ENCODE measurements at places on chromosomes 2 and 18.

DNA sequence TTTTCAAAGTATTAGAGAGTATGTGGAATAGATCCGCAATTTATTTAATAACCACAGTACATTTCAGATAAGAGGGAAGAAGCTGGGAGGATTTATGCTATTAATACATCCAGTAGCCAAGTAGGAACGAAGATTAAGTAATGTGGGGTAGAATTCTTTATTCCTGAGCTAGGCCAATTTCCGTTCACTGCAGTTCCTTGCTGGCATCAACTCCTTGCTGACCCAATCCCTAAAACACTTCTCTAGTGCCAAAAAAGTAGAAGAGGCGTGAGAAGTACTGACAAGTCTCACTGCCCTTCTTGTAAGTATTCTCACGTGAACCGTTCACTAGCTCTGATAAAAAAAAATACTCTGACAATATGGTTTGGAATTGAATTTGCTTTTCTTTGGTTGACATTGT is 211.4 kb downstream of the EPHA4 start:
- no peak for DNase-seq

DNA sequence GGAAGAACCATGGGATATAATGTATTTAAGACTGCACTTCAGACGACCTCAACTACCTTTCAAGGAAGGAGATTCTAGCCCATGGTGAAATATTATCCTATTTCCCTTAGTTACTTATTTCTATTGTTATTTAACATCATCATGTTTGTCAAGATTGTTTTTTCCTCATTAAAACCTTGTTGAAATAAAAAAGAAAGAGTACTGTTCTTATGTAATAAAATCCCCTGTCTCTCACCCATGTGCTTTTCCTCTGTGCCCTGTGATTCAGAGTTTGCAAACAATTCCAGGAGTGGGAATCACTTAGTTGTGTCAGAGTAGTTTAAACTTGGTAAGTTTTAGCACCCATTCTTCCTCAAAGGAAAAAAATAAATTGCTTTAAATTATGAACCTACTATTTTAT is 43.6 kb downstream of the ERBB4 start:
- no peak for DNase-seq

- peak; percentile 18 for DNase-seq
Measured at GRCh38 chr2:219078126-219078525, 17.4 kb upstream of the IHH start.

DNA sequence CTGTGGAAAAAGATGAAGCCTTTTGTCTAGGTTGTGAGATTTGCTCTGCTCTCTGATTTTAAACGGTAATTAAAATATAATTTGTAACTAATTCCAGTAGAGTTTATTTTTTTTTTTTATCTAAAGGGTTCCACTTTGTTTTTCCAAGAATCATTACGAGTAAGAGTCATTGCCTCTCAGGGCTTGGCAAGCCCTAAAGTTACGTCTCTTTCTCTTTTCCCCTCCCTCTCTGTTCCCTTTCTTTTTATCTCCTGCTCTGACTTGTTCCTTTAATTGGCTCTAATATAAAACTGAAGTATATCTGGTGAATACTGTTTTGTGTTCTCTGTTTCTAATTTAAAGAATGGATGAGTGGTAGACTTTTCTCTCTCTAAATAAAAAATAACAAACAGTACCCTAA is 75.8 kb downstream of the CALCRL start:
- no peak for DNase-seq

DNA sequence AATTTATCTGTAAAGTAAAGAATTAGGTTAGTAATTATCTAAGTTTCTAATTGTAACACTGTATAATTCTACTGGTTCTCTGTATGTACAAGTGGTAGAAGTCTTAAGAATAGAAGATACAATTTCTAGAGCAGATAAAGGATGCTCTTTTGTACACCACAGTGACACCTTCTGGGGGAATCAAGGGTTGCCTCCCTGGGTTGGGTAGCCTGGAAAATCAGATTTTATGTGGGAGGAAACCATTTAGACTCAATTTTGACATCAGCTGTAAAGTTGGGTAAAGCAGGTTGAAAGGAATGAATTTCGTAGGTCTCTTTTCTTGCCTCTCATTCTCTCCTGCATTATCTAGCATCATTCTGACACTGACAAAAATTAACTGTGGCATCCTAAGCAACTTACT is 354.8 kb downstream of the DCC start:
- DNase-seq: no peak

- no peak for DNase-seq
Measured at GRCh38 chr18:46462523-46462922, 194.5 kb downstream of the LOXHD1 start.

GRCh38 chr18:48052842-48053241 is 122.4 kb upstream of the SMAD2 start:
- no peak for DNase-seq

DNA sequence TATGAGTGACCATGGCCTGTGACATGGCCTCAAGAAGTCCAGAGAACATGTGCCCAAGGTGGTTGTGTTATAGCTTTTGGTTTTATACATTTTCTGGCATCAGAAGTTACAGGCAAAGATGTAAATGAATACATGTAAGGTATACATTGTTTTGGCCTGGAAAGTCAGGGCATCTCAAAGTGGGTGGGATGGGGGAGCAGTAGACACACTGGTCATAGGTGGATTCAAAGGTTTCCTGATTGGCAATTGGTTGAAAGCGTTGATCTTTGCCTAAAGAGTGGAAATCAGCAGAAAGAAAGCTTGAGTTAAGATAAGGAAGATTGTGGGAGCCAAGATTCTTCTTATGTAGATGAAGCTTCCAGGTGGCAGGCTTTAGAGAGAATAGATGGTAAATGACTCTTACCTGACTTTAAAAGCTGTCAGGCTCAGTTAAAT is 62.1 kb upstream of the DYNAP start:
- no peak for DNase-seq

- DNase-seq: no peak
Measured at GRCh38 chr18:13712400-13713131, 13.8 kb downstream of the FAM210A start.

GRCh38 chr2:238103465-238104225 is 3.5 kb downstream of the ESPNL start:
- DNase-seq: no peak

DNA sequence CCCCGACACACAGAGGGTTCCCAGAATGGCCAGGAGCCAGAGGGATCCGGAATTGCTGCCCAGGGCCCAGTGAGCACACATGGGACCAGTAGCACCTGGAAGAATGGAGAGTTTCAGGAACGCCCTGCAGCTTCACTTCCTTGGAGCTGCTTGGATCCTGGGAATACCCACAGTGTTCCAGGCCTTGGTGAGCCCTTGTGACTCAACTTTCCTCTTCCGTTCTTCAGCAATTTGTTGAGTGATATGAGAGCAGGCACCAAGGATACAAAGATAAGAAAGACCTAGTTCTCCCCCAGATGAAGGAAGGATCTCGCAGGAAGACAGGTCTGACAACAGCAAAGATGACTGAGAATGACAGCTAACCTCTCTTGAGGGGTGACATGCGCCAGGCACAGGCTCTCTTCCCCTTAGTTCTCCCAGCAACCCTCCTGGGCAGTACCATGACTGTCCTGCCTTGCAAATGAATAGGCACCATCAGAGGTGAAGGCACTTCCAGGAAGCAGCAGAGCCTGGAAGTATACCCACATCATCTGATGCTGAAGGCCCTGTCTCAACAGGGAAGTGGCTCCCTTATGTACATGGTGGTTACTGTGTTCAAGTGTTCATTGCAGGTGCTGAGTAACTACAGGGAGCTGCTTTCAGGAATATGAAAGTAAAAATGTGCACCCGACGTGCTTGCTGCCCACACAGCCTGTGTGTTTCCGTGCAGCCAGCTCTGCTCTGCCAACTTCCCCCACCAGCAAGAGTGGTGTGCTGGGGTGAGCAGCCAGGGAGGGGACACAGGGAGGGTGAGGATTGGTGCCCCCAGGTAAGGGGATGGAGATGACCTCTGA is 116.2 kb downstream of the STPG4 start:
- peak; percentile 80 for DNase-seq

DNA sequence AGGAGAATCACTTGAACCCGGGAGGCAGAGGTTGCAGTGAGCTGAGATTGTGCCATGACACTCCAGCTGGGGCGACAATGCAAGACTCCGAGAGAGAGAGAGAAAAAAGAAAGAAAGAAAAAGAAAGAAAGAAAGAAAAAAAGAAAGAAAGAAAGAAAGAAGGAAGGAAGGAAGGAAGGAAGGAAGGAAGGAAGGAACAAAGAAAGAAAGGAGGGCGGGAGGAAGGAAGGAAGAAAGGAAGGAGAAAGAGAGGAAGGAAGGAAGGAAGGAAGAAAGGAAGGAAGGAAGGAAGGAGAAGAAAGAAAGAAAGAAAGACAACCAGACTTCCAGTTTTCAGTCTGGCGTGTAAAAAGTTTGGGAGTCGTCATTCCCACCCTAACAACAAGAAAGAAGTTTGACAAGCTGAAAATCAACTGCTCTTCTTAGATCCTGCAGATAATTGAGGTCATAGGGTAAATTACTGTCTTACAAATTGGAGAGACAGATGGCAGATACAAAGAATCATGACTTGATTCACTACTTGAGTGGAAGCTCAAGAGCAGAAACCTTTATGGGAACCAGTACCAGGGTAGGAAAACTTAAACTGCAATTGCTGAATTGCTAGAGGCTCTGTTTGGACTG is 15.1 kb upstream of the CYP27C1 start:
- no peak for DNase-seq

DNA sequence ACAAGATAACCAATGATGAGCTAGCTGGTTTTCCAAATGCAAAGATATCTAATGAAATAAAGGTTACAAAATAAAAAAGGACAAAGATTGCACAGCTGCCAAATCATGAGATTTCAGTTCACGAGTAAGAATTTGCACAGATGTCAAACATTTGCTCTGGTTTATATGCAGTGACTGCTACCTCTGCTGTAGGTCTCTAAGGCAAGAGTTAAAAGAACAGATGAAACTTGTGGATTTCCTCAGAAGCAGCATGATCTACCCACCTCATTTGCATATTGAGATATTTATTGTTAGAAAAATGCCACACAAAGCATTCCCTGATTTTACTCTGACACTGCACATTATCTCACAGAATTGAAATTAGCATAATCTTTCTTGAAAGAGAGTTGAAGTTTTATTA is 763.2 kb upstream of the ZEB2 start:
- DNase-seq: no peak

DNA sequence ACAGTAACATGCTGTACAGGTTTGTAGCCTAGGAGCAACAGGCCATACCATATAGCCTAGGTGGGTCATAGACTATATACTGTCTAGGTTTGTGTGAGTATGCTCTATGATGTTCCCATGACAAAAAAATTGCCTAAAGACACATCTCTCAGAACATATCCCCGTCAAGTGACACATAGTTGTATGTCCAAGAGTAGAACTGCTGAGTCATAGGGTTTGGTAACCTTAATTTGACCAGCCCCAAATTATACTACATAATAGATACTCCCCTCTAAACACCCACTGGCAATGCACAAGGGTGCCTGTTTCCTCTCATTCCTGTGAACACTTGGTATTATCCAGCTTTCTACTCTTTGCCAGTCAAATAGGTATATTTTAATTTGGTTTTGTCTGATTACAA is 161.6 kb downstream of the LCLAT1 start:
- DNase-seq: no peak

- DNase-seq: no peak
Measured at GRCh38 chr18:3649633-3650426, 199.9 kb downstream of the TGIF1 start.

DNA sequence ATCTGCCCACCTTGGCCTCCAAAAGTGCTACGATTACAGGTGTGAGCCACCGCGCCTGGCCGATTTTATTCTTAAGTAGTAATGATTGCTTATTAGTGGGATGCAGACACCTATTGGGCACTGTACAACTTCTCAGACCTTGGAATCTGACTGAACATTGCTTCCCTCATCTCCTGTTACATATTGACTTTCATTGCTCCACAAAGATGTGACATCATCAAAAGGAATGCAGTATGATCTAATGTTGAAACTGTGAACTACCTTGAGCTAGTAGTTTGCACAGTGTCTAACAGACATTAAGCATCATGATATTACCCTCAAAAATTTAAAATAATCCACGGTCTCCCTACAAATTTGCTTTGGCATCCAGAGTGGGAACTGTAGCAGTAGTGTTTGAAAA is 109.8 kb upstream of the SIX2 start:
- no peak for DNase-seq

GRCh38 chr2:131966256-131966655 is 195.5 kb downstream of the ANKRD30BL start:
- DNase-seq: no peak

DNA sequence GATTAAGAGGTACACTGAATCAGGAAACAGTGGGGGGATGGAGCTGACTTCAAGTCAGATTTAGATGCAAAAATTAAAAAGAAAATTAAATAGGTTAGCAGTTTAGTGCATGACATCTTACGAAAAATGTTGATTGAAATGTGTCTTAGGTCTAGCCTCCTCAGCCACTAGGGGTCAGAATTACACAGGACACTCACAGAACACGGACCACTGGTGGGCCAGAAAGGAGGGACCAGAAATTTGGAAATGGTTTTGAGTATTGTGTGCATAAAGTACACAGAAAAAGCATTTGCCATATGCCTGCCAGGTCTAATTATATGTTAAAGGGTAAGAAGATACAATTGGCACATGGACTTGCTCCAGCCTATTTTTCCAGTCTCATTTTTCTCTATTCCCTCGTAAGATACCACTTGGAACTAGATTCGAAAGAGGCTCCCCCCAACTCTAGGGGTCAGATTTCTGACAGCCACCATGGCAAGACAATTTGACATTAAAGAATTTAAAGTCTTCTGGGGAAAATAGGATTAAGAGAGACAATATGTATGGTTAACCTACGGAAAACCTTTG is 550.2 kb upstream of the SETBP1 start:
- no peak for DNase-seq

GRCh38 chr2:153786016-153786415 is 85.7 kb upstream of the GALNT13 start:
- DNase-seq: no peak

GRCh38 chr2:23065210-23065609 is 319.8 kb upstream of the KLHL29 start:
- DNase-seq: no peak

DNA sequence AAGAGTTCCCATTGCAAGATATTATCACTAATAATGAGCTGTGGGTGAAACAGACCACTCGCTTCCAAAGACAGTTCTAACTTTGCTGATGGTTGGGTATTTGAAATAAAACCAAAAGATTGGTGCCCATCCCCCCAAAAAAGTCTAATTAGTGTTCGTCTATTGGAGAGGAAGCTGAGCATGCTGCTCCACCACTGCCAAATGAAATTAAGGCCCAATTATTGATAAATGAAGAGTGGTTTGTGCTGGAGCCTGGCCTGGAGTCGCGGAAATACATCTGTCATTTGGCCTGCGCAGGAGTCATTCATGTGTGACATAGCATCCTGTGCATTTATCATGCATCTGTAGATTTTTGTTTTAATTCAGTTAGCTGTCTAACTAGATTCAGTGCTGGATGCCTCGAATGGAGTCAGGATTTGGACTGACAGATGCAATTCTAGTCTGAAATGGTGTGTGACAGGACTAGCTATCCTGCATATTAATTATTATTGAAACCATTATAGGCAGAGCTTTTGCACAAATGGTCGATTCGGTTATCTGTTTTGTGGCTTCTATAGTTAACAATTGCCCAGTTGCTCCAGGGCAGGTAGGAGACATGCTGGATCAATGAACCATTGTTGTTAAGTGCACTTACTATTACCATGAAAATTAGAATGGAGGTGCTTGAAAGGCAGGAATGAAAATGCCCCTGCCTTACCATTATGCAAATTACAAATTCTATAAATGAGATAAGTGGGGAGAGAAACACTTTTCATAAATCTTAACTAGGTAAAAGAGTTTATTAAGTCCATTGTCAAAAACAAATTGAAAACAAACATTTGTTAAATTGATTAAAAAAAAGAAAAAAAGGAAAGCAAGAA is 450.4 kb upstream of the TCF4 start:
- DNase-seq: no peak

Measured in inflammatory macrophage treated with lipopolysaccharide for 4 hours (primary cell).